ENCODE measurements at places on chromosomes 13 and 19.
A peak's percentile ranks its signal among the peaks of the same experiment; 100 is the strongest.

DNA sequence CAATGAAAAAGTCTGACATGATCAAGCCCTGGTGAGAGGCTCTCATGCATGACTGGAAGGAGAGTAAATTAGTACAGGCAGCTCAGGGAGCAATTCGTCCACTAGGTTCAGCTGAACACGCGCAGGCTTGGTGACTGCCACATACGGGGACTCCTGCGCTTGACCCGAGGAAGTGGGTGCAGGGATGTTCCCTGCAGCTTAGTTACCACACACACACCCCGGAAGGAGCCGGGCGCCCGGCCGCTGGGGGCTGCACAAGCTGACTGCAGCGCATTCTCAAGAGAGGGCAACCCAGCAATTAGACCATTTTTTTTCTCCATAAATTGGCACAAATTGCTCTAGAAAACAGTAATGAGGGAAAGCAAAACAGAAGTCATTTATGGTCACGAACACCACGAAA lies 23.0 kb upstream of the MIER2 start:
- DNase-seq: no peak

- no peak for DNase-seq
These were observed 58.1 kb downstream of the EDNRB start for GRCh38 chr13:77860507-77860981.

- DNase-seq: no peak
These were observed 7.0 kb downstream of the PDCD2L start for GRCh38 chr19:34411216-34411615.

- no peak for DNase-seq
These were observed 188.2 kb upstream of the ZNF536 start for GRCh38 chr19:30183807-30184490.

GRCh38 chr19:29400917-29401711 lies 124.7 kb upstream of the VSTM2B start:
- DNase-seq: no peak

DNA sequence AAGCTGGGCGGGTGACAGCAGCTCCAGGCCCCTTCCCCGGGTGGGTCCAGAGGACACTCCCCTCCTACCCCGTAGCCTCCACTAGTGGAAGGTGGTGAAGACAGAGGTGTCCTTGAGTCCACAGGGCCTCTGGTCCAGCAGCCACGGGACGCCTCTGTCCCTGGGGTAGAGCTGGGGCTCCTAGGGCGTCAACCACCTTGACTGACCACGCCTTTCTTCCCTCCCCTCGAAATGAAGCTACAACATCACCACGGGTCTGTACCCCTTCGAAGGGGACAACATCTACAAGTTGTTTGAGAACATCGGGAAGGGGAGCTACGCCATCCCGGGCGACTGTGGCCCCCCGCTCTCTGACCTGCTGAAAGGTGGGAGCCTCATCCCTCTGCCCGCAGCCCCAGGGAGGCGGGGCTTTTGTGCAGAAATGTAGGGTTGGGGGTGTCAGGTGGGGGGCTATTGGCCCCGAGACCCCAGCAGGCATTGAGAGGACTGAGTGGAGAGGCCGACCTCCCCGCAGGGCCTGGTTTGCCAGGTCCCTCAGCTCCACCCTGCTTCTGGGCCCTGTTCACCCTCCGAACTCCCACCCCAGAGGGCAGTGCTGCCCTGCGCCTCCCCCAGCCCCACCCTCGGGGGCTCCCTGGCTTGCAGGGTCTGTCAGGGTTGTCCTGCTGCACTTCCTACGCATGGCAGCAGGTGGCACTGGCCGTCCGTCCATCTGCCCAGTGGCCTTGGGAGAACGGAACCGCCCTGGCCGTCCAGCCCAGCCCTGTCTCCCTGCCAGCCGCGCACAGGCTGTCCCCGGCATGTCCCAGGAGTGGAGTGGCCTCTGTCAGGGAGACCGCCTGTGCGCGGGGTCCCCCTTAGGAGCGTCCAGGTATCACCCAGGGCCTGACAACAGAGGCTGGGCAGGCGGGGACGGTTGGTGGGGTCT lies 15.7 kb downstream of the STK11 start:
- DNase-seq: peak; percentile 74

DNA sequence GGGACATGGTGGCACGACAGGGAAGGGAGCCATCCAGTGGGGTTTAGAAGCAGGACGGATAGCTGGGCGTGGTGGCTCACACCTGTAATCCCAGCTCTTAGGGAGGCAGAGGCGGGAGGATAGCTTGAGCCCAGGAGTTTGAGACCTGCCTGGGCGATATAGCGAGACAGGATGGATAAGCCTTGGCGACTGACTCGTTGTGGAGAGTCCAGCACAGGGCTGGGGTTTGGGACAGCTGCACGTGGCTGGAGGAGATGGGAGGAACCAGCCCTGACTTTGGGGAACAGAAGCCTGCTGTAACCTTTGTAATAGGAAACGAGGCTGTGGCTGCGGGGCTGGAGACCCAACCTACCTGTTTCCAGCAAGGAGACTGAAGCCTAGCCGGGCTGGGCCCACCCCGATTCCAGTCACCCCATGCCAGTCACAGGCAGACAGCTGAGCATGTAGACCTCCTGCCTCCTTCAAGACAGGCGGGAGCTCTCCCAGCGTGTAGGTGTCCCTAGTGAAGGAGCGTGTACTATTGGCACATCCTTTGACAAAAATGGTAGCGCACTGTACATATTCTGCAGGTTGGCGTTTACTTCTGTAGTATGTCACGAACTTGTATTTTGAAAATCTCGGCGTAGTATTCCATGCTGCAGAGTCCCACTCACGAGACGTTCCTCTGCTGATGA lies 8.0 kb downstream of the LENG1 start:
- DNase-seq: no peak

DNA sequence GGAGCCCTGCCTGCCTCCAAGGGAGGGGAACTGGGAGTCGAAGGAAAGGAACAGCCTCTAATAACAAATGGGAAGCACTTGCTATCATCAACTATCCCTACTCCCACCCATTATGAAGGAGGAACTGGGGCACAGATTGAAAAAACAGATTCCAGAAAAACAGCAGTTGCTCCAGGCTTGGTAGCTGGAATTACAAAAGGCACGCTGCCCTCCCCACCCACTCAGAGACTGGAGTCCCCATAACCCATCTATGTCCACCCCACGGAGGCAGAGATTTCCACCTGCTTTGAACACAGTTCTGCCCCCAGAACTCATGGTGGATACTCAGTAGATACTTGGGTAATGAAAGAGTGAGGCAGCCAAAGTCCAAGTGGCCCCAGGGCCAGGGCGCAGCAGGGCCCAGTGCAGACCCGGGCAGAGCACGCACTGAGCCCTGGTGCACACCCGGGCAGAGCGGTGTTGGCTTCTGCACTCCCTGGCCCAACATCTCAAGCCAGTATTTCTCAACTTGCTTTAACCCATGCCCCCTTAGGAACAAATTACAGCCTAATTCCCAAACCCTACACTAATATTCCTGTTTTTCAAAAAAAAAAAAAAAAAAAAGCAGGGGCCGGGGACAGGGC lies 19.1 kb upstream of the CCNP start:
- DNase-seq: no peak

GRCh38 chr13:35530147-35530546 lies 53.7 kb upstream of the MAB21L1 start:
- no peak for DNase-seq

- no peak for DNase-seq
These were observed 412.2 kb upstream of the TSHZ3 start for GRCh38 chr19:31761281-31761913.

DNA sequence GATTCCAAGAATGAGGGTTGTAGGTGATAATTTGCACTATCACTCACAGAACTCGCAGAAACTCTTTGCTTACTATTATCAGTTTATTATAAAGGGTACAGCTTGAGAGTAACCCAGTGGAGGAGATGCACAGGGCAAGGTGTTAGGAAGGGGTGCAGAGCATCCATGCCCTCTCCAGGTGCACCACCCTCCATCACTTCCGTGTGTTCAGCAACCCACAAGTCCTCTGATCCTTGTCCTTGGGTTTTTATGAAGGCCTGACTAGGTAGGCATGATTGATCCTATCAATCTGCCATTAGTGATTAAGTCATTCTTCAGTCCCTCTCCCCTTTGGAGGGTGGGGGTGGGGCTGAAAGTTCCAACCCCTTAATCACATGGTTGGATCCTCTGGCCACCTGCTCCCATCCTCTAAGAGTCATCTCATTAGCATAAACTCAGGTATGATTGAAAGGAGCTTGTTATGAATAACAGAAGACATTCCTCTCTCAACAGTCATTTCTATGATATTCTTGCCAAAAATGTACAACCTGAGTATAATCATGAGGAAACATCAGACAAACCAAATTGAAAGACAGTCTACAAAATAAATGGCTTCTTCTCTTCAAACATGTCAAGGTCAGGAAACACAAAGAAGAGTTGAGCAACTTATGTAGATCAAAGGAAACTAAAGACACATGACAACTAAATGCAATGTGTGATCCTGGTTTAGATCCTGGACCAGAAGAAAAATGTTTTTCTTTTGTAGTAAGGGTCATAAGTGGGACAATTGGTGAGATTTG lies 225.4 kb downstream of the PCCA start:
- no peak for DNase-seq

GRCh38 chr13:93226065-93226622 lies 463 bp upstream of the GPC6 start:
- no peak for DNase-seq

- no peak for DNase-seq
These were observed 158.1 kb upstream of the TSC22D1 start for GRCh38 chr13:44734201-44734707.

DNA sequence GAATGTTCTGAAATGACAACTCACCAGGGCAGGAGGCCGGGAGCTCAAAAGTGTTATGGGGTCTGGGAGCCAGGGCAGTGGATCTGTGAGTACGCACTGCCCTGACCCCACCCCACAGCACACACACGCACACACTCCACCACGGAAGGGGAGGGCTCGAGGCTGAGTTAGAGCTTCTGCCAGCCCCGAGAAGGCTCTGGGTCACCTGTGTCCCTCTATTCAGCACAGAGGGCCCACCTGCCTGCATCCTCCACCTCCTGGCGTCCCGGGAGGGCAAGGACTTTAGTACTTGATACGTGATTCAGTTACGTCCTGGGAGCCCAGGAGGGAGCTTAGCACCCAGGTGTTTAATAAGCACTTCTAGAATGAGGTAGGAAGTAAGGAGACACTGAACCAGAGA lies 190.0 kb upstream of the GPR12 start:
- no peak for DNase-seq

DNA sequence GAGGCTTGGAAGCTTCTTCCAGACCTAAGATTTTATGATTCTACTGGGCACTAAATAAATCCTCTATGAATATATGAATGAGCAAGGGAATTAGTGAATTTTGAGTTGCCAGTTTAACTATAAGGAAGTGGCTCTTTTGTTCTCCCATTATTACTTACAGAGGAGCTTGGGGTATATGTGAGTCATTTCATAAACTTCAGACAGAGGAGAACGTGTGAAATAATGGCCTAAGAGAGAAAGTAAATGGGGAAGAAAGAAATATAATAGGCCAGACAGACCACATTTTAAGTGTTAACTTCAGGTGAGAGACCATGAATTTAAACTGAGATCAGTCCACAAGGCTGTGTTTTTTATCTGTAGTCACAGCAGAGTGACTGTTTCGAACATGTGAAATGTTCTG lies 570.9 kb downstream of the GPC6 start:
- no peak for DNase-seq

DNA sequence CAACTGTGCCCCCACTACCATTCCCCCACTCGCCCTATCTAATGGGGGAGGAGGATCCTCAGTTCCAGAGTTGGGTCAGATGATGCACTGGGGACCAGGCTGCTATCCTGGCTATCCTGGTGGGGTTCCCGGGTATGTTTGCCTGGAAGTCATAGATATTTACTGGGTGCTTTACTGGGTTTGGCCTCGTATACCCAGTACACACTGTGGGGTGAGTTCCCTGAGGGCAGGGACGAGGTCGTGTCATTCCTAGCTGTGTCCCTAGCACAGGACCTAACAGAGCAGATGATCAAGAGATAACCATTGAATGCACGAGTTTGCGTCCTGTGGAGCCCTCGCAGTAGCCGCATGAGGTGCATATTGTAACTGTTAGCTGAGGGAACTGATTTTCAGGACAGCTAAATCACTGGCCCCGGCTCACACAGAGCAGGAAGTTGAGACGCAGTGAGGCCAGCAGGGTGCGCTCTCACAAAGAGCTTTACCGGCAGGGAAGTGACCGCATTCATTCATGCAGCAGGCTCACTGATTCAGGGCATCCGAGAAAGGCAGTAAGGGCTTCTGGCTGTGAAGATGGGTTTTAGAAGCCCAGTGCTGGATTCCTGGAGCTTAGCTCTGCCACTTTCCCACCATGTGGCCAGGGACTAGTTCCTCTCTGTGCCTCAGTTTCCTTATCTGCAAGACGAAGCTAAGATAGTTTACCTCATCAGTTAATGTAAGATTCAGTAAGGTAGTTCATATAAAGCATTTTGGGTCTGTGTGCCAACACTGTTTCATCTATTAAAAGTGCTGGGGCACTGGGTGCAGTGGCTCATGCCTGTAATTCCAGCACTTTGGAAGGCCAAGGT lies 6.0 kb downstream of the RUVBL2 start:
- no peak for DNase-seq

Measured in midbrain (tissue), 1 donor.